Stimulated activated CD8-positive, alpha-beta memory T cell treated with anti-CD3 and anti-CD28 coated beads, Interleukin-15, amount 100 ng/mL, for 24 hours (primary cell): ENCODE measurements at places on chromosomes 5 and 9.

- no peak for DNase-seq
Observed at GRCh38 chr5:90144625-90145327, 264.8 kb downstream of the CETN3 start.

GRCh38 chr5:34526682-34527305 lies 129.3 kb upstream of the RAI14 start:
- DNase-seq = no peak

DNA sequence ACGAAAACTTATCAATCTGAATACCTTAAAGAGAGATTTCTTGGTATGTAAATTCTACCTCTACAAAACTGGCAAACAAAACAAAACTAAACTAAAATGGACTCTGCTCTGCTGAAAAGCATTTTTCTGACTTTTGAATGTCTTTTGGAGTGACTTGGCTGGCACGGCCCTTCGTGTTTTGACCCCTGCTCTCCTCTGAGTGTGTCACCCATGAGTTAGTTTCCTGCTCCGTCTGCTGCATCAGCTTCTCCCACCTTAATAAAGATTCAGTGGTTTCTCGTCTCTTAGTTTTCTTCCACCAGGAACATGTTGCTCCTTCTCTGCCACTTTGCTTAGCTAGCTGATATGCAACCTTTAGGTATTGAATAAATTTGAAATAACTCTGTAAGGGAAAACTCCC lies 1084.0 kb upstream of the CDH18 start:
- DNase-seq = no peak

DNA sequence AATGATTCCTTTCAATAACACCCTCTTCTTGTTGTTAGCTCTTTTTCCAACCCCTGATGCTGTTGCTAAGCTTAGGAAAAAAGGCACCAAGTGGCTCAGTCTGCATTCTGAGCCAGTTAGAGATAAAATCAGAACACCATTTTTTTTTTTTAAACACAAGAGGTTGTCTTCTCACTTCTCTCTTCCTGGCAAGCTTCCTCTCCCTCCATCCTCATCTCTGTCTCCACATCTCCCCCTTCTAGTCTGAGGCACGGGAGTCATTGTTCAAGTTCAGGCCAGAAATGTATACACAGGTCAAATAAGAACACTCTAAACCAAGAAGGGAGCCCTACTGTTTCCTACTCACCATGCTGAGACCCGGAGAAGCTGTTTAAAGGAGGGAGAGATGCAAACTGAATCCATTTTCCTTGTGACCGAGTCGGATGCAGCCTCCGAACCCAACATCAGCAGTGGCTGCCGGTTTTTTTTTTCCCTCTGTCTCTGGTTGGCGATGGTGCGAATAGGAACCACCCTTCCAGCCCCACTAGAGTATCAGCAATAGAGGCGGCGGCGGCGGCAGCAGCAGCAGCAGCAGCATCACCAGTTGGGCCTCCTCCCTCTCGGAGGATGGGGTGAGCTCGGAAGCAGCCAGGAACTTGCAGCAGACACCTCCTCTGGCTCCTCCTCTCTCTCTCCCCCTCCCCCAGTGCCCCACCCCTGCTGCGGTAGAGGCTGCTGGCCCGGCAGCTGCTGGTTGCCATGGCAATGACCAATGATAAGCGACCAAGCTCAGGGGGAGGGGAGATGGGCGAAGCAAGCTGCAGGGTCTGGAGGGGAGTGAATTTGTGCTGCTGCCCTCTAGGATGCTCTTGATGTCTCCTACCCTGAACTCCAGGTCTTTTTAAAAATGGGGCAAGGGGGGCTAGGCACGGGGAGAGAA lies at the start of gene JAKMIP2:
Gene JAKMIP2 (minus strand): TSS at position 619 of the 919 bp plus-strand sequence. CDS start 110,922 bp downstream, outside the sequence.
- peak; percentile 47 for DNase-seq

GRCh38 chr5:57804007-57804444 lies 321.4 kb upstream of the ACTBL2 start:
- DNase-seq = no peak

GRCh38 chr5:151139646-151140045 lies 17.9 kb downstream of the ANXA6 start:
- DNase-seq = no peak

GRCh38 chr9:76567086-76567485 lies 108.1 kb downstream of the GCNT1 start:
- DNase-seq = no peak

GRCh38 chr9:96719521-96719920 lies 58.4 kb downstream of the ZNF510 start:
- DNase-seq = no peak

GRCh38 chr5:370959-371810 lies 49.7 kb downstream of the AHRR start:
- DNase-seq = no peak

- DNase-seq = no peak
Observed at GRCh38 chr5:53423724-53424123, 56.7 kb upstream of the FST start.
